Kasumi-1 (cell line): ENCODE measurements at places on chromosomes 7 and 10.

GRCh38 chr7:29771081-29771816, 35.1 kb upstream of the WIPF3 start:
- DNase-seq: no peak

DNA sequence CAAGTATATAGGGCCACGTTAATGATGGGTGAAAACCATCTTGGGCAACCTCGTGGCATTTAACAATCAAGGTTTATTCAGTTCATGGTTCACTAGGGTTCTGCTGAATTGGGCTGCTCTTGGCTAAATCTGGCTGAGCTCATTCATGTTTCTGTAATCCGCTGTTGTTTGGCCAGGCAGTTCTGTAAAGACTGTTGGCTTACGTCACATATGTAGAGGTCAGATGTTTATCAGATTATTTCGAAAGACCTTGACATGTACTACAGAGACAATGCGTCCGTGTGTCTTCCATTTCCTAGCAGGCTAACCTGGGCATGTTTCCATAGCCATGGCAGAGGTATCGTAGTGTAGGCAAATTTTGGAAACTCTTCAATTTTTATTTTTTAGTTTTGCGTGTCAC, 190.0 kb upstream of the ZWINT start:
- no peak for DNase-seq

GRCh38 chr10:34492081-34492480, 323.0 kb downstream of the PARD3 start:
- DNase-seq: no peak

DNA sequence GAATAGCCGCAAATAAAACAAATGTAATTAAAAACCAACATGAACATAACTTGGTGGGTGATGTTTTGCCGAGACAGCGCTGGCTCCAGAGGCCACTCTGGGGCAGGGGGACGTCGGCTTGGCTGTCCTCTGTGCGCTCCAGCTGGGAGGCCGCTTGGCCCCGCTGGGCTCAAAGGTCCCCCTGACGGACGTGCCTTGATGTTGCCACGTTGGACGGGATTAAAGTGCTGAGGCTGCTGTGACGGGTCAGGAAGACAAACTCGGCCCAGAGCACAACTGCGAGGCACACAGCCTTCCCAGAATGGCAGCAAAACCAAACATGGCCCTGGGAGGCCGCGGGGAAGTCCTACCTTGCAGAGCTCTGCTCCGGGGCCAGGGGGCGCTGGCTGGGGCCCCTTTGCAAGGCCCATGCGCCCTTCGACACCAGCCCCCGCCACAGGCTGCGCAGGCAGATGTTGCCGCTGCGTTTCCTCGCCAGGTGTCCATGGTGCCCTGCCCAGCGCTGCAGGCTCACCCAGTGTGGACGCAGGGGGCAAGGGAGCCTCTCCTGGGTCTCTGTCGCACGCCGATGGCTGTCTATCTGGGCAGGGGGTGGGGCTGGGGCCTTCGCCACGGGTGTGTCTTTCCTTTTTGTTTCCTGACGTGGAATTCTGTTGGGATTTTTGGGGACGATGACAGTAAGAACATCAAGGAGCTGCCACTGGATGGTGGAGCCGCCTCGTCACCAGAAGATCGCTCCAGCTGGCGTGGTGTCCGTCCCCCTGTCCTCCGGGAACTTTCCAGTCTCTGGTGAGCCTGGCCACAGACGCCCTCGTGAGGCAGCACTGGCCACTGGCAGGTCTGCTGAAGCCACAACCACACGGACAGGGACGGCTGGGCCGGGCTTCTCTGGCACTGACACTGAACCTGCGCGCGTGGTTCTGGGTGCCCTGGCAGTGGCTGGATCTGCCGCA, 99.6 kb upstream of the DIP2C start:
- peak; percentile 55 for DNase-seq

- DNase-seq: peak; percentile 16
Measured at GRCh38 chr7:135501402-135501801, 8.5 kb downstream of the CNOT4 start.

DNA sequence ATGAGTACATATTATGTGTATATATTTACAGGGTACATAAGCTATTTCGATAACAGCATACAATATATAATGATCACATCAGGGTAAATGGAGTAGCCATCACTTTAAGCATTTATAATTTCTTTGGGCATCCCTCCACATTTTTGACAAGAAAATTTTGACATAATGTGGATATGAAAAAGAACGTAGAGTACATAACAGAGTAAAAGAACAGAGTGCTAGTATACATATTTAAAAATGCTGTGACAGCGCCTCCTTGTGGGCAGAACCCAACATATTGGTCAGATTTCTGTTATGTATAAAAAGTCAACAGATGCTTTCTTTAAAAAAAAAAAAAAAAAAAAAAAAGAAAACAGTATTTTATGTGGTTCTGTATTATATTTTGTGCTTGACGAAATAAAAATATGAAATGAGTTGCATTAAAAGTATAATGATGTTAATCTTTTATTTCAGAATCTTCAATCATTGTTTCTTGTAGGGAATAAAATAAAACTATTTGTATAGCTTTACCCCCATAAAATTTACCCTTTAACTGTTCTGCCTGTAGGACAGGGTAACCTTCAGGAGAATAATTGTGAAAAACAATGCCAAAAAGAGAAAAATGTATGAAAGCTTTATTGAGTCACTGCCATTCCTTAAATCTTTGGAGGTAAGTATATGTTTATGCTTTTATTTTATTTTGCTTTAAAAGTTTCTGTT, 18.3 kb upstream of the HBP1 start:
- peak; percentile 54 for DNase-seq

GRCh38 chr10:124088915-124089314, 4.5 kb downstream of the CHST15 start:
- no peak for DNase-seq

DNA sequence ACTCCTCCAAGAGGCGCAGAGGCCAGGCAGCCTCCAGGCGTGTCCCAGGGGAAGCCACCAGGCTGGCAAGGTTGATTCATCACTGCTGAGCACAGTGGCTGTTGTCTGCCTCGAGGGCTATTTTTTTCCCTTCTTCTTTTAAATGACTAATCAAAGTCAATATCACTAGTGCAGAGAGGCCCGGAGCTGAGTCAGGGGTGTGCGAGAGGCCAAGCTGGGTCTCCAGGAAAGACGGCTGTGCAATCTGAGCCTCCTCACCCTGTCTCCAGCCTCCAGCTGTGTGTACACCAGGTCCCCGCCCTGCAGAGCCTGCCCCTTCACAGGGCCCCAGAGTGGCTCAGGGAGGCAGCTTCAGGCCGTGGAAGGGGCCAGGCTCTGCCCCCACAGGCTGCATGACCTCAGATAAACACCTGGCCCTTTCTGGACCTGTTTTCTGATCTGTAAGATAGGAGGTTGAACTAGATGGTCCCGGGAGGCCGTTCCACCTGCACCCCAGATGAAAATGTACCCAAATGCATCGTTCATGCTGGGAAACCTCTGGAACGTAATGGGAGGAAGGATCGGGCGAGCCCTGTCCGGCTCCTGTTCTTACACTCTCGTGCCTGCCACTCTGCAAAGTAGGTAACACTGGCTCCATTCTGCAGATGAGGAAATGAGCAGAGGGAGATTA, 3.7 kb downstream of the STX1A start:
- peak; percentile 84 for DNase-seq

GRCh38 chr7:49295146-49295545, 370.8 kb downstream of the CDC14C start:
- no peak for DNase-seq

DNA sequence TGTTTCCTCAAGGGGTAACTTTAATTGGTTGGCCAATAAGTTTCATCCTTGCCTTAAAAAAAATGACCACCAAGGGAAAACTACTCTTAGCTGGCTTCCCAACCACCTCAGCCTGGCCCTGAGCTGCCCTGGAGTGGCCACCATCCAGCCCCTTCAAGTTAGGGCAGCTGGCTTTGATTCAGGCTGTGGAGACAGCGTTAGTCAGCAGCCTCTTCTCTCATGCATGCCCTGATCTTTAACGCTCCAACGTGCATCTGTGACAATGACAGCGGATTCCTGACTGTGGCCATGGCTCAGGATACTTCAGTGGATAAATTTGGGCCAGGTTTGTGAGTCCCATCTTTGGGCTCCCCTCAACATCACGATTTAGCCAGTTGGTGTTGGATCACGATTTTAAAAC, 111.6 kb downstream of the RBM20 start:
- no peak for DNase-seq

DNA sequence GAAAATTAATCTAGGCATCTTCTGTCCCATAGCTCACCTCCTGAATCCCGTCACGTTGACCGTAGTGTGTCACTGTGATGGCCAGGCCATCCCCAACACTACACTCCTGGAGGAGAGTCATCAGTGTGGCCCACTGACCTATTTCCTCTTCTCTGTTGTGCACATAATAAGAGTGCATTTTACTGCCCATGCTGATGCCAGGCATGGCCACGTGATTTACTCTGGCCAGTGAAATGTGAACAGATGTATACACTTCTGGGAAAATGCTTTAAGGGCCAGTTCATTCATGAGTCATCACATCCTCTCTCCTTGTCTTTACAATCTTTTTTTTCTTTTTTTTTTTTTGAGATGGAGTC, 101.9 kb upstream of the PIP4K2A start:
- DNase-seq: no peak

DNA sequence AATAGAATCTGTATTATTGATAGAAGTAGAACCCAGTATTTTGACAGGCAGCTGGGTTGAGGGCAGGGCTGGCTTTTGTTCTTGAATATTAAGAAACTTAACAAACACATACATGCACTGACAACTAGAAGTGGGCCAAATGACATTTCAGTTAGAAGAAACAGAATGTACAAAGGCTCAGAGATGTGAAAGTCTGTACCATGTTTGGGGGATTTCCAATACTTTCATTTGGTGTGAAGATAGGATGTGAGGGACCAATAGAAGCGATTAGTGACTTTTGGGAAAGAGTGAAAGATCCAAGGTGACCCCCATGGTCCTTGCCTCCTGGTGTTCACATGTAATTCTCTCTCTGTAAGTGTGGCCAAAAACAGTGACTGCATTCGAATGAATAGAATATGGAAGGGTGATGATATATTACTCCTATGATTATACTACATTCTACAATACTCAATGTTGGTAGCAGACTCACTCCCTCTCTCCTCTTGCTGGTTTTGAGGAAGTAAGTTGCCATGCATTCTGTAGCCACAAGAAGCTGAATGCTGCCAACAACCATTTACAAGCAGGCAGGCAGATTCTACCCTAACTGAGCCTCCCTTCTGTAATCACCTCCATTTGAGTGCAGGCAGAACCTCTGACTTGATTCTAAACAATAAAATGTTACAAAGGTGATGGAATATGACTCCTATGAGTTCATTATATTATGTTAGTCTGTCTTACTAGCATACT, 151.4 kb downstream of the TMEM168 start:
- peak; percentile 79 for DNase-seq

DNA sequence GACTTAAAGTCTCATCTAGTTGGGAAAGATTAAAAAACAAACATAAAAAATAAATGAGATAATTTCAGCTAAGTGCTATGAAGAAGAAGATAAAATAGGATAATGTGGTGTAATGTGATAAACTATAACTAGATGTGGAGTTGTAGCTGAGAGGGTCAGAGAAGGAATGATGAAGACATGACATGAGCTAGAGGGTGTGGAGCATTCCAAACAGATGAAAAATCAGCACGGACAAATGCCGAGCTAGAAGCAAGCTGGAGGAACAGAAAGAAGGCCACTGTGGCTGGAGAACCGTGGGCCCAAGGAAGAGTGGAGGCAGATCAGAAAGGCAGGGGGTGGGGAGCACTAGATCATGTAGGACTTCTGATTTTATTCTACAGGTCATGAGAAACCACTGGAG, 70.6 kb downstream of the CDK6 start:
- DNase-seq: no peak

GRCh38 chr7:82677493-82677892, 233.9 kb upstream of the CACNA2D1 start:
- DNase-seq: peak; percentile 69
